ENCODE measurements at places on chromosomes 12 and 14.

DNA sequence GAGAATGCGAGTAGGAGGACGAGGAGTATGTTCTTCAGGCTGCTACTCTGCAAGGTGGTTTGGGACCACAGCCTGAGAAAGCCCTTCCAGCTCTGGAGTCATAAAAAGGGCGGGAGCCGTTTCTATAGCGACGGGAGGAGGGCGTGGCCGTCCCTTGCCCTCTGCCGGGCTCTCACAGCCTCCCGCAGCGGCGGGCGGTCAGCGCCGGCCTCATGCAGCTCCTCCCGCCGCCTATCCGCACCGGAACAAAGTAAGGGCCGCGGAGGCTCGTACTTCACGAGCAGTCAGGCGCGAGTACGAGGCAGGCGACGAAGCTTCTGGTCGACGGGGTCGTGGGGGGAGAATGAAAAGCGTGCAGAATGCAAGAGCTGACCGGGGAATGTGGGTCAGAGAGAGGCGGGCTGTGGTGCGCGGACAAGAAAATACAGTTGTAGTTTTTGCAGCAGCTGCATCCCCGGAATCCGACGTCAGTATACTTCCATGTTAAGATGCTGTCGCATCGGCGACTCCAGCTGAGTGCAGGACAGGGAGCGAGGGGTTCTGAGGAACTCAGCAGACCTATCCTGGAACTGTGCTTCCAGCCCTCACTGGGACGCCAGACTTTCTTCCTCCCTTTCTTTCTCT is at the start of gene DYRK4:
TSS of gene DYRK4 (plus strand) at position 175 of the 624 bp plus-strand sequence. CDS start at position 213, 38 bp downstream.
- no peak for DNase-seq

DNA sequence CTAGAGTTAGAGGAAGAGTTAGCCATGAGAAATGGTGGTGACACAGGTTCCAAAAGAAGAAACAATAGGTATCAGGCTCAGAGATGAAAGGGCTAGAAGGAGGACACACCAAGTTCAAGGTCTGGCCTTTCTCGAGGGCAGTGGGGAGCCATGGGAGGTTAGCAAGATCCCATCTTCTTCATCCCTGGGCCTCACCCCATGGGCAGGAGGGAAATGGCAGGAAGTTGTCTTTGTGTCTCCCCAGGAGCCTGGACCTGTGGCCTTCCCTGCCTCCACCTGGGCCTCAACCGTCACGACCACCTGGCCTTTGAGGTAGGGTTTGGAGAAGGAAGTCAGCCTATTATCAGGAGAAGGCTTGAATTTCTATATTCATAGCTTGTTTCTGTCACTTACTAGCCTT is 5.8 kb upstream of the AQP2 start:
- DNase-seq: no peak

- no peak for DNase-seq
Observed at GRCh38 chr12:58463051-58463450, 457.3 kb downstream of the LRIG3 start.

DNA sequence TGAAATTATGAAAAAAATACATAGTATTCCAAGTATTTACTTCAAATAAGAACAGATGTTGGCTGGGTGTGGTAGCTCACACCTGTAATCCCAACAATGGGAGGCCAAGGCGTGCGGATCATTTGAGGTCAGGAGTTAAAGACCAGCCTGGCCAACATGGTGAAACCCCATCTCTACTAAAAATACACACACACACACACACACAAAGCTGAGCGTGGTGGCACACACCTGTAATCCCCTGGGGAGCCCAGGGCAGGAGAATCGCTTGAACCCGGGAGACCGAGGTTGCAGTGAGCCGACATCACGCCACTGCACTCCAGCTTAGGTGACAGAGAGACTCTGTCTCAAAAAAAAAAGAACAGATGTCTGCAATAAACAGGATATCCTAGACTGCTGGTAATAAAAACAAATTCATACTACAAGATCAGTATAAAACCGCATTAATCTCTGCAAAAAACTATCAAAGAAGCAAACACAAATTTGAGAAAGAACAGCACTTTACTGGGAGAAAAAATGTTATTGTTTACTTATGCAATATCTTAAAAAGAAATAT is 23.8 kb downstream of the EEA1 start:
- no peak for DNase-seq

DNA sequence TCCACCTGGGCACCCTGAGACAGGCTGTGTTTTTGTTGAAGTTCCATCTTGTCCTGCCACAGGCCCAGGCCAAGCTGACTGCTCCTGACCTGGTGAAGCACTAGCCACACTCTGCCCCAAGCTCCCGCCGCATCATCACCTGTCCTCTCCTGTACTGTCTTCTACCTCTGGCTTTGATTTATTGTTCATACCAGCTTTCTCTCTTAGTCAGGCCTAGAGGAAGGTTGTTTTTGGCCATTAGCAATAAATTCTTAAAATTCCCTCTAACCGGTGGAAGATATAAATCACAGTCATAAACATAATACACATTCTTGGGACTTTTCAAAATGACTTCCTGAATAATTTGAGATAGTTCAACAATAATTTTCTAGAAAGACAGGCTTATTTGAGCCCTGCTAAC is 169.4 kb downstream of the DAD1 start:
- no peak for DNase-seq

GRCh38 chr14:59754256-59754655 is 116.3 kb downstream of the RTN1 start:
- no peak for DNase-seq

DNA sequence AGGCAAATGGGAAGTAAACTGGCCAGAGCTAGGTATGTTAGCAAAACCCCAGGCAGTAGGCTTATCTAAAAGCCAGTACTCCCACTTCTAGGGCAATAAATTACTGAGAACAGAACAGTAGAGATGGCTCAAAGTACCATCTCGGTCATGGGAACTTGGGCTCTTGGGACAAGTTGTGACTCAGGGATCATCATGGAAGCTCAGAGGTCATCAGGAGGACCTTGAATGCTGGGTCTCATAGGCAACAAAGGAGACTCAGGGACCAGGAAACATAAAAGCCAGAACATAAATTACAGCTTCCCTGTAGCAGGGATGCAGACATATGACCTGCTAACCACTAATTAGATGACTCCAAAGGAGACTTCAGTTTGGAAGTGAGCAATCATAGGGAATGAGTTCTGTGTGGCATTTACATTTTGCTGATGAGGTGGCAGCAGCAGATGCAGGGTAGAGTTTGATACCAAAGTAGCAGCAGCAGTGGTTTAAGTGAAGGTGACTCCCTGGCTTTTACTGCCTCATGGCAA is 97.6 kb upstream of the SCAF11 start:
- no peak for DNase-seq

GRCh38 chr12:2083008-2083407 is 30.2 kb downstream of the CACNA1C start:
- DNase-seq: no peak

- DNase-seq: no peak
Observed at GRCh38 chr12:40898505-40898904, 206.3 kb downstream of the CNTN1 start.

- DNase-seq: peak; percentile 5
Observed at GRCh38 chr12:101697930-101698799, 725 bp downstream of the CHPT1 start.

DNA sequence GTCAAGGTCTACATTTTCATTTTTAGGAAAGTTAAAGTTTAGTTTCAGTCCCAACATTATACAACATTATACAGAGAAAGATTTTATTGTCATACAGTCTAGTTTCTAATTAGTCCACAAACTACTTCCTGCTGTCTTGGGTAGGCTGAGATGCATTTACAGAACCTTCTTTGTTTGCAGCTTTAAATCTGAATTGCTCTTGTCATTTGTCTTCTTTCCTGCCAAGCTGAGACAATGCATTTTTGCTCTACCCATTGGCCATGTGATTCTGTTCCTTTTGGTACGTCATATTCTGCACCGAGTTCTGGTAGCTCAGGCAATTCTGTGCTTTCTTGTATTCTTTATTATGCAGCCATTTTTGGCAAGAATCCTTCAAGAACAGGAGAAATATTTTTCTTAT is 228.5 kb downstream of the ATP23 start:
- no peak for DNase-seq

- DNase-seq: no peak
Observed at GRCh38 chr14:104931304-104931770, 6.7 kb downstream of the PLD4 start.

GRCh38 chr14:102933618-102934231 is 11.3 kb downstream of the AMN start:
- DNase-seq: no peak

Measured in stimulated activated CD4-positive, alpha-beta T cell treated with anti-CD3 and anti-CD28 coated beads, Interleukin-4, amount 100 ng/mL, for 1 hour (primary cell).